Activated CD4-positive, CD25-positive, alpha-beta regulatory T cell treated with anti-CD3 and anti-CD28 coated beads, Interleukin-2, amount 50 U/mL, for 24 hours (primary cell): ENCODE measurements at places on chromosomes 3 and 15.

- no peak for ATAC-seq
Observed at GRCh38 chr3:188792793-188793192, 379.0 kb upstream of the TPRG1 start.

- ATAC-seq: no peak
Observed at GRCh38 chr3:45618081-45618509, 23.5 kb downstream of the LIMD1 start.

DNA sequence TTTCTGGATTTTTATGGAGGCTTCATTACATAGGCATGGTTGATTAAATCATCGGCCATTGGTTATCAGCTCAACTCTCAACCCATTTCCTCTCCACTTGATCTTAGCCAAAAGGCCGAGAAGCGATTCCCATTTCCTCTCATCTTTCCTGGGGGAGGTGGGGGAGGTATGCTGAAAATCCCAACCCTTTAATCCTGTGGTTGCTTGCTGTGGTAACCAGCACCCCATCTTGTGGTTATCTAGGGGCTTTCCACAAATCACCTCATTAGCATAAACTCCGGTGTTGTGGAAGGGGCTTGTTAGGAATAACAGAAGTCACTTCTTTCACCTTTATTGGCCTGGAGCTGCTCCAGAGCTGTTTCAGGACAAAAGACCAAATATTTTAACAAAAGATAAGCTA, 20.9 kb downstream of the PDE8A start:
- ATAC-seq: no peak

GRCh38 chr3:108823227-108823626, 641 bp downstream of the TRAT1 start:
- ATAC-seq: no peak

DNA sequence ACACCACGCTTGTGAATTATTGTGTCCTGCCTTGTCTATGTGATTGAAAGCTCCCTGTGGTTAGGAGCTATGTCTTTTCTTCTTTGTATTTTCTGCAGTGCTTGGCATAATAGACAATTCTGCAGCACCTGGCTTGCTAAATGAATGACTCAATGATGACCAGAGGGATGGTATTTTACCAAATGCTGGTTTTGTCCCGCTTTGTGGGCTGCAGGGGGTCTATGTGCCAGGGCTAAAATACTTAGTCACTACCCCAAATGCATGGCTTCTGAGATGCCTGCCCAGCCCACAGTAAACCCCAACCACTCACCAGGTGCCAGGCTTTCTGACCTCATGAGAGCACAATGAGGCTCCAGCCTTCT, 50.9 kb downstream of the BOC start:
- no peak for ATAC-seq

GRCh38 chr3:156323466-156323865, 203.1 kb downstream of the KCNAB1 start:
- ATAC-seq: no peak

GRCh38 chr3:184409331-184409926, 29.6 kb downstream of the CHRD start:
- ATAC-seq: no peak

GRCh38 chr15:101167411-101167752, 84.5 kb downstream of the CHSY1 start:
- no peak for ATAC-seq

GRCh38 chr3:34782871-34783270, 856.5 kb upstream of the ARPP21 start:
- no peak for ATAC-seq
